ENCODE measurements at places on chromosomes 2 and 18. TPM values are rescaled to one million over a fixed set of nuclear protein-coding genes. Genes with fewer than 3 reads are reported as not detected.

DNA sequence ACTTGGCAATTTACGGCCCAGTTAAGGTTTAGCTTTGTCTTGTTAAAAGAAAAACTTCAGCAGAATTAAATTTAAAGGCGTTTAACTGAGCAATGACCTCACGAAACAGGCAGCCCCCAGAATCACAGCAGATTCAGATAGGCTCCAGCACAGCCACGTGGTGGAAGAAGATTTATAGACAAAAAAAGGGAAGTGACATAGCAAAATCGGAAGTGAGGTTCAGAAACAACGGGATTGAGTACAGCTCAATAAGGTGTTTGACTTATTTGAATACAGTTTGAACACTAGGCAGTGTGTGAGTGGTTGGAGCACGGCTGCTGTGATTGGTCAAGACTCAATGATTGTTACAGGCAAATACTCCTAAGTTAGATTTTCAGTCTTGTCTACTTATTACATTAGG, 79.8 kb downstream of the MOGAT1 start:
- DNase-seq, result no peak

DNA sequence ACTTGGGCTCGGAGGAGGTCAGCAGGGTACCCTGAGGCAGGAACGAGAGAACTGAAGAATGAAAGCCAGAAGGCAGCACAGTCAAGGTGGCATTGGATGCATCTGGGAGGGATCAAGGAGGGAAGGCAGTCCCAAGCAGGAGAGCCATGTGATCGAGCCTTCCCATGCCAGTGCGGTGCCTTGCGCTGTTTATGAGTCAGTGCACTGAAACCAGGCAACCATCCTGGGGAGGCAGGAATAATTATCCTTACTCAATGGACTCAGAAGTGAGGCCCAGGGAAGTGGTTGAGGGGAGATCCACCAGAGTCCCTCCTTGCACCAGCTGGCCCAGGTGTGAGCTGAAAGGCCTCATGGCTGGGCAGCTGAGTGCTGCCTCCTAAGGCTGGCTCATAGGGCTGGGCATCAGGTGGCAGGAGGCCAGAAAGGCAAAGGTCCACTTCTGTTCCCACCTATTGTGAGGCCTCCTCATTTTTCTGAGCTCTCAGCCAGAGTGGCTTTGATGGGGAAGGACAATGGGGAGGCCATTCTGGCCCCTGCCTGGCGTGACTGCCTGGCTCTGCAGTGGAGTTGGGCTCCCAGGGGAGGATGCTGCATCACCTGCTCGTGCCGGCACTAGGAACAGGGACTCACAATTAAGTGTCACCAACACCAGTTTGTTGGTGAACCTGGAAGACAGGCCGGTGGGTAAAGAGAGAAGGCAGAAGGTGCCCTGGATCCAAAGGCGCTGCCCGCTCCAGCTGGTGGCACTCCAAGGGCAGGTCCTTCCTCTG, 82.3 kb downstream of the TFCP2L1 start:
- DNase-seq, result no peak

GRCh38 chr2:233999182-233999581, 51.3 kb upstream of the SPP2 start:
- no peak for DNase-seq

- DNase-seq, result no peak
Observed at GRCh38 chr2:144014103-144014502, 505.8 kb downstream of the ZEB2 start.

- no peak for DNase-seq
Observed at GRCh38 chr2:1528273-1529064, 115.2 kb downstream of the TPO start.

DNA sequence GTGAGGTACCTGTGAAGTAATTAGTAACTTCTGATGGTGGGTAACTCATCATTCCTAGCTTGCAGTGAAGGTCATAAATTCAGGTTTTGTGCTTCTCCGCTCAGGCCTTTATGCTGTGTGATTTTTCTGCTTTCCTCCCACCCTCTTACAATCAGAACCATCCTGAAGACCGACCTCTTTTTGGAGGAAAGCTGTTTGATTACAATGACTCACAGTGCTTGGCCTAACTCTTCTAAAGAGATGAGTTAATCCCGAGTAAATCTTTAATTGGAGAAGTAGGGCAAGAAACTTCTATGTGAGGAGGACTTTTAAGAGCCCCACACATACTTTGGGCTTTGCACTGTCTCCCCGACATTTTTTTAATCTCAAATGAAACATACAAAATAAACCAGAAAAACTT, 53.1 kb downstream of the TTC27 start:
- DNase-seq, result no peak

DNAH6 gene
- total RNA-seq, result 0.60 TPM

ARHGAP15 gene
- total RNA-seq, result 0.17 TPM

IL1RN gene
- 4.3 TPM for total RNA-seq

PLCD4 gene
- total RNA-seq, result 0.52 TPM

All from hepatocyte (in vitro differentiated cells).